Neural crest cell (in vitro differentiated cells): ENCODE measurements at places on chromosomes 1 and 21. TPM values are rescaled to one million over a fixed set of nuclear protein-coding genes. Genes with fewer than 3 reads are reported as not detected.

GRCh38 chr1:200302192-200302920 is 107.5 kb downstream of the ZNF281 start:
- H3K36me3 ChIP-seq: no peaks in the 10 kb centered on the region
- peak overlapping the region; percentile 83 for H3K4me3 ChIP-seq

DNA sequence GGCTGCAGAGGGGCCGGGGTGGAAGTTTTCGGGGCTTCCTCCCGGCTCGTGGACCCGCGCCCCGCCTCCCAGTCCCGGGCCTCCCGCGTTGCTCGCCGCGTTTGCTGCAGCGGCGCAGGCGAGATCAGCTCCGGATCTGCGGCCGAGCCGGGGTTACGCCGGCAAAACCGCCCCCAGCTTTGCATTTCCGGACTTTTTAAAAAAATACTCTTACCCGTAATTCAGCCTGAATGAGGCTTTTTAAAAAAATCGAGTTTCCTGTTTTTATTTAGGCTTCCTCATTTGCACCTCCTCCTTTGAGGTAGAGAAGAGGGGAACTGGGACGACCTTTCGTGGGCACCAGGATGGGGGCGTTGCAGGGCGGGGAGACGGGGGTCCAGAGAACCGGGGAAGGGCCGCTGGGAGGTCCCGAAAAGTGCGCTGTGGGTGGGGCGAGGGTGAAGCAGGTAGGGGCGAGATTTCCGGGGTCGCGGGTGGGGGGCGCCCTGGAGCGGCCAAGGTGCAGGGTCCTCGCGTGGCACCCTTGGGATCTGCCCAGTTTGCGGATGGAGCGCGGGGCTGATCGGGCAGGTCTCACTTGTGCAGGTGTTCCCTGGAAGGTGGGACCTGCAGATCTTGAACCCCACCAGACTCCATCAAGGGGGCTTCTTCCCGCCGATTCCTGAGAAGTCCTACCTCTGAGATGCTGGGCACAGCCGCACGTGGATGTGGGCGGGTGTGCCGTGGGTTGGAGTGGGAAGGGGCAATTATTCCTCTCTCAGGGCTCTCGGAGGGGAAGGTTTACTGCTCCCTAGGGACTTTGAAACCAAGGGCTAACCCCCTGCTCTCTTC is 1.1 kb downstream of the PIK3CD start:
- H3K27me3 ChIP-seq: peaks cover 68% of the 10 kb centered on the region
- peak overlapping the region; percentile 65 for H3K4me3 ChIP-seq
- peaks cover 6% of the 10 kb centered on the region for H3K4me1 ChIP-seq
- no peak for DNase-seq
- H3K36me3 ChIP-seq: no peaks in the 10 kb centered on the region

GRCh38 chr1:207648334-207649209 is 3.6 kb downstream of the CR1L start:
- DNase-seq: no peak
- H3K4me3 ChIP-seq: no peak overlapping the region
- no peak overlapping the region for H3K27ac ChIP-seq
- peaks cover 6% of the 10 kb centered on the region for H3K27me3 ChIP-seq

- H3K4me3 ChIP-seq: no peak within 1 kb of the TSS
- no peaks in the 10 kb centered on the region for H3K27me3 ChIP-seq
- H3K4me1 ChIP-seq: no peaks in the 10 kb centered on the region
- H3K36me3 ChIP-seq: no peaks in the 10 kb centered on the region
Observed at GRCh38 chr1:168178638-168179437, at the start of gene TIPRL. Gene TIPRL, plus strand, starts transcription at chr1:168178962. Its CDS starts 116 bp downstream, at chr1:168179078.

- no peak overlapping the region for H3K4me3 ChIP-seq
- no peak overlapping the region for H3K27ac ChIP-seq
- no peaks in the 10 kb centered on the region for H3K27me3 ChIP-seq
- no peak for DNase-seq
- peaks cover 10% of the 10 kb centered on the region for H3K4me1 ChIP-seq
- H3K36me3 ChIP-seq: no peaks in the 10 kb centered on the region
Observed at GRCh38 chr1:28160782-28161266, 15.7 kb downstream of the PTAFR start.

GRCh38 chr1:234609691-234610042 is 311 bp downstream of the IRF2BP2 start:
- no peak overlapping the region for H3K4me3 ChIP-seq
- peaks cover 6% of the 10 kb centered on the region for H3K27me3 ChIP-seq
- peaks cover 74% of the 10 kb centered on the region for H3K4me1 ChIP-seq
- DNase-seq: no peak
- no peak overlapping the region for H3K27ac ChIP-seq

DNA sequence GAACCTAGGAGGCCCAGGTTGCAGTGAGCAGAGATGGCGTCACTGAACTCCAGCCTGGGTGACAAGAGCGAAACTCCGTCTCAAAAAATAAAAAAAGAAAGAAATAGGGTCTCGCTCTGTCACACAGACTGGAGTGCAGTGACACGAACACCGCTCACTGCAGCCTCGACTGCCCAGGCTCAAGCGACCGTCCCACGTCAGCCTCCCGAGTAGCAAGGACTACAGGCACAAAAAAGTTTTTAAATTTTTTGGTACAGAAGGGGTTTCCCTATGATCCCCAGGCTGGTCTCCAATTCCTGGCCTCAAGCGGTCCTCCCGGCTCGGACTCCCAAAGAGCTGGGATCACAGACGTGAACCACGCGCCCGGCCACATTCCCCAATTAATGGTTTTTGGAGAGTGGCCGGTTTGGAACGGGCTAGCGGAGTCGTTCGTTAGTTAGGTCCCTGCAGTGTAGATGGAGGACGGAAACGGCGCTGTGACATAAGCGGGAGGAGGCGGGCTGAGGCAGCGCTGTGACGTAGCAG is 611 bp upstream of the GUK1 start:
- peaks cover 17% of the 10 kb centered on the region for H3K4me1 ChIP-seq
- H3K36me3 ChIP-seq: no peaks in the 10 kb centered on the region
- peaks cover 50% of the 10 kb centered on the region for H3K27me3 ChIP-seq
- H3K27ac ChIP-seq: peak overlapping the region; percentile 75

DNA sequence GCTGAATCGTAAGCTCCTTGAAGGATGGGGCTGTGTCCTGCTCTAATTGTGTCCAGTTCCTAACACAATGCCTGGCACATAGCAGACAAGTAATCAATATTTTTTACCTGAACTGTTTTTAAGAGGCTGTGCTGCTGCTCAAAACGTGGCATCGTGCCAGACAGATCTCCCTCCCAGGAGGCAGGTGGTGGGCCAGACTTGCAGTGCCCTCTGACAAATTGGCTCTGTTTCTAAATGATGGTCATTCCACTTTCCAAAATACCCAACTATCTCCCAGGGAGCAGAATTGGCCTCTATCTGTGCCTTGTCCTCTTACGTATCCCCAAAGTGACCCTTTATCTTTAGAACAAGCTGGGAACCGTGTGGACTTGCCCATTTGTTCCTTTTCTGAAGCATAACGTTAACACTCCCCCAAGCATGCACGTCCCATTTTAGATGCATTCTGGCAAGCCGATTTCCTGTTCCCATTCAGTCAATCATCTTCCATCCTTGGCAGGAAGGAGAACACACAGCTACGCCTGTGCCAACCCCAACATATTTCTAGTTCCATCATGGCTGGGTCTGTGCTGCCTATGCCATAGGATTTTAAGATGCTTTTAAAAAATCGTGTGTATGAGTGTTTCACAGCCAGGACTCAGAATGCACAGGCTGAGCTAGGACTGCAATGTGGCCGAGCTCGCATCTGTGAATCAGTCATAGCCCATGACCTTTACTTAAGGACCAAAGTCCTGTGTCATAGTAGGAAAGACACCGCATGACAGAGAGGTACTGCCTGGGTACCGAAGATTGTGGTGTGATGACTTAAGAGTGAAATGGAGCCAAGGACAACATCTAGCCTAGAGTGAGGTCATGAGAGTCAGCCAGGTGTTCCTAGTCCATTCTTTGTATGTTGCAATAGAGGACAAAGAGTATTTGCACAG is 408.6 kb downstream of the PRDM2 start:
- H3K36me3 ChIP-seq: no peaks in the 10 kb centered on the region
- H3K27ac ChIP-seq: no peak overlapping the region
- peaks cover 42% of the 10 kb centered on the region for H3K27me3 ChIP-seq

TFF3 gene
- not detected in 2 replicates for total RNA-seq
